GDM1 (cell line): ENCODE measurements at places on chromosomes 6 and 20.

GRCh38 chr6:63149730-63150129 lies 61.5 kb upstream of the FKBP1C start:
- DNase-seq: no peak

DNA sequence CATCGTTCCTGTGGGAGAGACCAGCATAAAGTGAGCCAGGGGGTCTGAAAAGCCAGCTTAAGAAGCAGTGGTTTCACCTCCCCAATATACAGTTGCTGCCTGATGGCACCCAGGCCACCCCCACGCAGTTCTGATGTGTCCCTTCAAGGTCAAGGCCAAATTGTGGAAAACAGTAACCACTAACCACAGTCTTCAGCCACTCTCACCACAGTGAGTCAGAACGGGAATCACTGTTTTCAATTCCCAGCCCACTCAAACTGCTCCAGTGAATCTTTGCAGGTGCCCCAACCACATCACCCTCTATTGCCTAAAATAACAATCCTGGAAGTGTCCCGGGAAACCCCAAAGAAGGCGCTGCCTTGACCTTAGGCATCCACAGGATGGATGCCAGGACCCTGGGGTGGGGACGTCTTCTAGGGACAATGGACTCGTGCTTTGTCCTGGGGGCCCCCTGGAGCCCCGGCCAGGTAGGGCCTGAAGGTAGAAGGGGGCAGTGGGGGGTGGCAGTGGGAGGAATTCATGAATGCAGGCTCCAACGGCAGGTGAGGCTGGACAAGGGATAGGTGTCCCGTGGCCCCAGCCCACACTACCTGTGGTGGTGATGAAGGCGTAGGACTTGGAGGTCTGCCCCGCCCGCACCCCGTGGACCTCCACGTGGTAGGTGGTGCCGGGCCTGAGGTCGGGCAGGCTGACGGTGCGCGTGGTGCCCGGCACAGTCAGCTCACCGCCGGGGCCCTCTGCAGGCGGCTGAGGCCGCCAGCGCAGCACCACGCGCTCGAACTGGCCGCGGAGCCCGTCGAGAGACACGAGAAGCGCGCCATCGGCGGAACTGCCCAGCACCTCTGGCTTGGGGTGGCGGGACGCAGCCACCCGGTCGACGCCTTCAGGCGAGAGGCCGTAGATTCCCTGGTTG lies 22.2 kb downstream of the TNXB start:
- DNase-seq: no peak

DNA sequence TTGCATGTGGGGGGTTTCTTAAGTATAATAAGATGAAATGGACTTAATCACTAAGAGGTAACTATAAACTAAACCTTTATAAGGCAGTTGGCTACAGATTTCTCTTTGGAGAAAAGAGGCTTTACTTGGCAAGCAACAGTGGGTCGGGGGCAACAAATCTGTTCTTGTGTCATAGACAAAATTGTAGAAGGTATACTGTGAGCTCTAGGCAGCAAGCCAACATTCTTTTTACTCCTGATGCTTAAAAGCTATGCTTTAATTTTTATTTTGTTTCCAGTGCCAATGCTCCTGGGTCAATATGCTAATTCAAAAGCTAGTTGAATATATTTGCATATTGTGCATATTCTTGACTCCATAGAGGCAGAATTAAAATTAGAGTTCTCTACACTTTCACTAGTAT lies 495.4 kb downstream of the BTBD3 start:
- no peak for DNase-seq

GRCh38 chr6:3825851-3826581 lies 23.2 kb upstream of the FAM50B start:
- no peak for DNase-seq

DNA sequence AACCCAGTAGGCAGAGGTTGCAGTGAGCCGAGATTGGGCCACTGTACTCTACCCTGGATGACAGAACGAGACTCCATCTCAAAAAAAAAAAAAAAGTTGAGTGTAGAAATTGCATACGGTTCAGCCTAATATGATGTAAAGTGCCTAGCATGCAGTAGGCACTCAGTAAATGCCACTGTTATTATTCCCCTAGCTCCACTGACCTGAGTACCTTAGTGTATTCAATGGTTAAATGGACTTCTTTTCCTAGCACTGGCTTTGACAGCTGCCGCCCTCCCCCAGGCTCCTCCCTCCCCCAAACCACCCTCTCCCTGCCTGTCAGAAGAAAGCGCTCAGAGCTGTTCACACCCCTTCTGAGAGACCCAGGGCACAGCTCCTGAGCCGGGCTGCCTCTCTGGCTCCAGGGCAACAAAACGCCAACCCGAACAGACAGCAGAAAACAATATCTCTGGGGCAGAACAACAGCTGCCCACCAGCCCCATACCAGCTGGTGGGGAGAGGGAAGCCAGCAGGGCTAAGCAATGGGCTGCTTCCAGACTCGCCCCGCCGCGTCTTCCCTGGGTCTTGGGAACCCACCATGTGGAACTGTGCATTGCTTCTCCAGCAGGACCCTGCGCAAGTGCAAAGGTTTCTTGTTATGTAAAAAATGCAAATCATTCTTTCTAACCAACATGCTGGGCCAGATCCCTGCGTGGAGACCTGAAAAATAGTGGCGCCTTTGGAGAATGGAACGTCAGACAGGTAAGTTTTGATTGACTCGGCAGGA lies 4.5 kb downstream of the CPNE5 start:
- DNase-seq: no peak

- DNase-seq: no peak
These were observed 151.0 kb downstream of the ADAT2 start for GRCh38 chr6:143299253-143300166.

GRCh38 chr6:143061597-143062385 lies 1.1 kb downstream of the AIG1 start:
- DNase-seq: no peak

DNA sequence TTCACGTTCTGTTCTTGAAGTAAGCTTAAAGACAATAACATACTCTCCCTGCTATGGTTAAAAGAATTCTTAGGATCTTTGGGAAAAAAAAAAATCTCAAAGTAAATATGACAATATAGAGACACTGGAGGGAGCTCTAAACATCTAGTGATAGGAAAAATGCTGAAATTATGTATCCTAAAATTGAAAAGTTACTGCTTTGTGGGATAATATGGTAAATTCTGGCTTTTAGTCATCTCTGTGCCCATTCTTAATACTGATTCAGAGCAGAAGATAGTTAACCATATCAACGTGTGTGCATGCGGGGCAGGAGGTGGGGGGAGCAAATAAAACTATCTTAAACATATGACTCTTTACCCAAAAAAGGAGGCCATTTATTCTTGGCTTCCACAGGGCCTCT lies 165.4 kb downstream of the GMPR start:
- DNase-seq: no peak

DNA sequence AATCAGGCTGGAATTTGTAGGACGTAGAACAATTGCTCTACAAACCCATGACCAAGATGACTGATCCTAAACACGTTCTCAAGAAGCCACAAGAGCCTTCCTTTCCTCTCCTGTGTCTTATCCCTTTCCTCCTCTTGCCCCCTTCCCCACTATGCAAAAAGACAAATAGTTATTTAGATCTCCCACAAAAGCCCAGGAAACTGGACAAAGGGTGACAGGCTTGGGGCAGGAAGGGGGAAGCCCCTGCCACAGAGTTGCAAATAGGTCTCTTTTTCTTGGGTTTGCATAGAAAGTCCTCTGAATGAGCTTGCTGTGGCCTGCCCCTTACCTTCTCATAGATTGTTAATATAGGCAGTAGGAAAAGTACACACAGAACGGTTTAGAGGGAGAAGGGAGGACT lies 377.1 kb upstream of the BTBD3 start:
- no peak for DNase-seq

GRCh38 chr20:19928328-19929011 lies 88.7 kb upstream of the NAA20 start:
- DNase-seq: no peak

DNA sequence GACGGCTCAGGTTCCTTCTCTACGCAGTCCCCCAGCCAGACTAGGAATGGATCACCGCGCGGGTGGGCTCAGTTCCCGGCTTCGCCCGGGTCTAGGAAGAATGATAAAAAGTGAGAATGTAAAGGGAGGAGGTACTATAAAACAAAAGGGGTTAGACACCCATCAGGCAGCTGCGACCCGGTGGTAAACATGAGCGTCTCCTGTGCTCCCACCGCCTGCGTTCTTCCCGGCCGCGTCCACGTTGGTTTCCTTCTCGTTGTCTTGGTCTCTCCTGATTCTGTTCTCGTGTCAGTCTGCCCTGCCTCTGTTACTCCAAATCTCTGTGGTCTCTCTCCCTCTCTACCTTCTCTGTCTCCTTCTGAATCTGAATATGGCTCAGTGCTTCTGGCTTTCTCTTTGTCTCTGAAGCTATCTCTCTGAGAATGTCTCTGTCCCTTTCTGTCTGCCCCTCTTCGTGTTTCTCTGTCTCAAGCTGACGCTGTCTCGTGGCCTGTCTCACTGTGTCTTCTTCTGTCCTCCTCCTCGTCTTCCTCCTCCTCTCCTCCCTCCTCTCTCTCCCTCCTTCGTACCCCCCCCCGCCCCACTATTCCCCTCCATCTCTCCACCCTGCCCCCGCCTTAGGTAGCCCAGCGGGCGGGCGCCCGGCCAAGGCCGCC lies 41.6 kb upstream of the FOXP4 start:
- DNase-seq: no peak

- DNase-seq: no peak
These were observed 22.6 kb downstream of the GHRH start for GRCh38 chr20:37238935-37239451.

DNA sequence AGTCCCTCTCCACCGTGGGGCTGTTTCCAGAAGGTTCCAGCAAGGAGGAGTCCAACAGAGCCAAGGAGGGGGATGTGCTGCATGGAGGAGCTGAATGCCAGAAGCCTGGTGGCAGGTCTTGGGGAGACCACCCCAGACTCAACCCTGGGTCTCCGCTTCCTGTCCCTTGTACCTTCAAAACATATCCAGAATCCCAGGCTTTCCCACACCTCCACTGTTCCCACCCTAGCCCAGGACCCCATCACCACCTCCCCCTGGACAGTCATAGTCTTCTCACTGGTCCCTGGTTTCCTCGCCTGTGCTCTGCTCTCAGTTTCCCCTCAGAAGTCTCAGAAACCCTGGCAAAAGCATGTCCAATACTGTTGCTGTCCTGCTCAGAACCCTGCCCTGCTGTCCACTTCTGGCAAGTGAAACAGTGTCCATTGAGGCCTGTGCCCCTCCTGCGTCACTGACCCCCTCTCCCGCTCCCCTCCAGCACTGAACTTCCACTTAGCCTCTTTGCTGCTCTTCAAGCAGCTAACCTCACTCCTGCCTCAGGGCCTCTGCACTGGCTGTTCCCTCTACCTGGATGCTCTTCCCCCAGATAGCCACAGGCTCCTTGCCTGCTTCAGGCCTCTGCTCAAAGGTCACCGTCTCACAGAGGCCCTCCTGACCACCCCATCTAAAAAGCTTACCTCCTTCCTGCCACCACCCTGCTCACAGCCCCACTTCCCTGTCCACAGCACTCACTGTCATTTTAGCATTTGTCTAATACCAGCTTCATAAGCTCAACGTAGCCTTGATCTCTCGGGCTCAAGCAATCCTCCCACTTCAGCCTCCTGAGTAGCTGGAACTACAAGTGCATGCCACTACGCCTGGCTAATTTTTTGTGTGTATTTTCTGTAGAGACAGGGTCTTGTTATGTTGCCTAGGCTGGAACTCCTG lies 169.2 kb downstream of the GRM4 start:
- DNase-seq: no peak

- DNase-seq: no peak
These were observed 59.9 kb downstream of the TNFAIP3 start for GRCh38 chr6:137926985-137927384.

DNA sequence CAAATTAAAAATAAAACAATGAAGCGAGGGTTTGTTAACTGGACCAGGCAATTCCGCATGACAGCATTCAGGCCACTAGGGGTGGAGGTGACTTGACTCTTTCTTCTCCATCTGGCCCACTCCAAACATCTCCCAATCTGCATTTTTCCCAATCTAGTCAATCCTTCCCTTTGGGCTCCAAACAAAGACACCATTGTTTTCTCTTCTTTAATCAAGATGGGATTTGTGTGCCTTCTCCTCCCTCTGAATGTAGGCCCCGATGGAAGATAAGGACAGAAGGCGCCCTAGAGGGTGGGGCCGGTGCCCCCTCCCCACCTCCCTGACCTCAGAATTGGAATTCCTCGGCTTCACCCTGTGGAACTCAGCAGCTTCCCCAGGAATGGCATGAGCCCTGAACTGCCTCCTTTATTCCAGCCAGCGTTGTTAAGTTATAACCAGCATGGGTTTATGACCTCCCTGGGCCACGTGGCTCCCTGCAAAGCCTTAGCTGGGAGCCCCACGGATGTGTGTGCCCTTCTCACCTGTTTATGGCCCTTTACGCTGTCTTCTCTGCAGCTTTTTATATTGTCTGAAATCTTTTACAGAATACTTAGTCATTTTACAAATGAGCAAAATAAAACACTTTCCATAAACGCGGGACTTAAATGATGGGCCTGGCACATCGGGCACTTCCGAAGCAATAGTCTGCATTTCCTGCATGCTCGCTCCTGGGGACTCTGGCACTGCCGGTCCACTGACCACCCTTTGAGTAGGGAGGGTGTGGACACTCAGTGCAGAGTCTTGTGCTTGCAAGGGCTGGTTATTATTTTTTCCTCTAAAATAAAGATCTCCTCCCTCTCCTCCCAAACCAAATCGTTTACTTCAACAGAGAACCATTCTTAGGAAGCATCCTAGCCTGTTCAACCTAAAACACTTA lies 24.5 kb downstream of the OVOL2 start:
- no peak for DNase-seq

DNA sequence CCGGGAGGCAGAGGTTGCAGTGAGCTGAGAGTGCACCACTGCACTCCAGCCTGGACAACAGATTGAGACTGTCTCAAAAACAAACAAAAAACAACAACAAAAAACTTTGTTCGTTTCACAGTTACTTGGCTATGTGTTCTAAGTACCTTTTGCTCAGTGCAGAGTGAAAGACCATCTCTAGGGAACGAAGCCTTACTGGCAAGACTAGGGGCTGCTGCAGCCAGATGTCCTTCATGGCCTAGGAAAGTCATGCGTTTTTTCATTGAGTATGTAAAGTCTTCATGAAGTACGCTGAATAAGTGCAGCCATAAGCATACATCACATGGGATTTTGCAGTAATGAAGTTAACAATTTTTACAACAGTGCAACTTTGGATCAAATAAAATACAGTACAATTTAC lies 111.1 kb downstream of the JARID2 start:
- no peak for DNase-seq

DNA sequence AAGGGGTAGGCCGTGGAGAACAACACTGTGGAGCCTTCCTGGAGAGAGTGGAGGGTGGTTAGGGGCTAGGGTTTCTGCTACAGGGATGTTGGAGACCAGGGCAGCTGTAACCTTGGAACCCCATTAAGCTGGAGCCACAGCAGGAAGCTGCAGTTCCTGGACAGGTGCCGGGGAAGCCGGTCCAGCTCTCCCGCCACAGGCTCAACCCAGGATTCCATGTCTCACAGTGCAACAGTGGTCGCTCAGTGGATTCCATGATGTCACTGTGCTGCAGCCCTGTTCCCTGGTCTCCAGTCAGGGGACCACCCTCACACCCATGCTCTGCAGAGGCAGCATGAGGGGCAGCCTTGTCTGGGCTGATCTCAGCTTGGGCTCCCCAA lies 264.6 kb upstream of the CDYL start:
- DNase-seq: no peak
